Left renal pelvis (tissue), 4 donors: ENCODE measurements at places on chromosomes 5 and 9.

DNA sequence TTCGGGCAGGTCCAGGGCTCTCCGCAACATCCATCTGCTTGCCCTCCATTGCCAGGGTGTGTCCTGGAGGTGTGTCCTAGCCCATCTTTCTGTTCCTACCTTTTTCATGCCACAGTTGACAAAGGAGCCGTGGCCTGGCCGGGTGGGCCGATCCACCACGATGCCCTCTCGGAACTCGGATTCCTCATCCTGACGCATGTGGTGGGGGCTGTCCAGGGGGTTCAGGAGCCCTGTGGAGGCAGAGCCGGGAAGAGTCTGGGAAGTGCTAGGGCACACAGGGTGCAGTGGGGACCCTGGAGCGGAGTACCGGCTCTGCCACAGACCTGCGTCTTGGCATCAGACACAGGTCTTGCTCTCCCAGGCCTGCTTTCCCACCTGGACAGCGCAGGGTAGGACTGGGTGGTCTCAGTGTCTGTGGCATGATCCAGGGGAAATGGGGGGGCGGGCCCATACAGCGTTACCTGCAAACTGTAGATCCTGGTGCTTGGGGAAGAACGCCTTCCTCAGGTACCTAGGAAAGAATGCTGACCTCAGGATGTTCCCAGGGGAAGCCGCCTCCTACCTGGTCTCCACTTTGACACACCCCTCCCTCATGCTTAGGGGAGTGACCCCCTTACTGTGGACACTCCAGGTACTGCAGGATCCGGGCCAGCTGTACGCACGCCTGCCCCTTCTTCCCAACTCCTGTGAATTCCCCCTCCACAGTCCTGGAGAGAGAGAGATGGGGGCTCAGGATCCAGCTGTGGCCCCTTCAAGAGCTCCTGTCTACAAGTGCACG is 3.5 kb downstream of the SPOUT1 start:
- DNase-seq, result no peak

- no peak for DNase-seq
These were observed 35.5 kb upstream of the GRHPR start for GRCh38 chr9:37386988-37387387.

DNA sequence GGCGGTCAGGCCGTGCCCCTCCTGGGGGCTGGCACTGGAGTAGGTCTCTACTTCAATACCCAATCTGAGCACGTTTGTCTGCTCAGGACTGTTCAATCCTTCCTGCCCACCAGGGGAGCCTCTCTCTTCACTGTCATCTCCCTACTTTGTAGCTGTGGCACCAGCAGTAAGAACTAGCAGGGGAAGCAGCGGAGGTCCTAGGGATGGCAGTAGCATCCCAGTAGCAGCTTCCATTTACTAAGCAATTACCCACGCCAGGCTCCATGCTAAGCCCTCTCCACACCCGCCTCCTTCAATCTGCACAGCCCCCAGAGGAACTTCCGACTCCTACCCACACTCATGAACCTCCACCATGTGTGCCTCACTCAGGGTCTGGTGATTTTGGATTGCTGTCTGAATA is 31.7 kb downstream of the FSTL4 start:
- DNase-seq, result no peak

DNA sequence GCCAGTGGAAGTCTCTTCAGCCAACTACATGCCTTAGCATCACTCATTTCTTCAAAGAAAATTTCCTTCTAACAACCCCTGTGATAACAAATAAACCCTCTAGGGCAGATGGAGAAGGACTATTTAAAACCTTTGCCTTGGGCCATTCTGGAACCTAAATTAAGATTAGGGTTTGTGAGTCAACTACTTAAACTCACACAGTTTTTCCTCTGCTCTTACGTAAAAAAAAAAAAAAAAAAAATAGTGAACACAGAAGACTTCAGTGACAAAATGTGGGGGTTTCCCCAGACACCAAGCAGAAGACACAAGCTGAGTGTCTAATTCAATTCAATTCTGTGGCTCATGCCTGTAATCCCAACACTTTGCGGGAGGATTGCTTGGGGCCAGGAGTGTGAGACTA is 65.8 kb upstream of the ERCC6L2 start:
- DNase-seq, result no peak

DNA sequence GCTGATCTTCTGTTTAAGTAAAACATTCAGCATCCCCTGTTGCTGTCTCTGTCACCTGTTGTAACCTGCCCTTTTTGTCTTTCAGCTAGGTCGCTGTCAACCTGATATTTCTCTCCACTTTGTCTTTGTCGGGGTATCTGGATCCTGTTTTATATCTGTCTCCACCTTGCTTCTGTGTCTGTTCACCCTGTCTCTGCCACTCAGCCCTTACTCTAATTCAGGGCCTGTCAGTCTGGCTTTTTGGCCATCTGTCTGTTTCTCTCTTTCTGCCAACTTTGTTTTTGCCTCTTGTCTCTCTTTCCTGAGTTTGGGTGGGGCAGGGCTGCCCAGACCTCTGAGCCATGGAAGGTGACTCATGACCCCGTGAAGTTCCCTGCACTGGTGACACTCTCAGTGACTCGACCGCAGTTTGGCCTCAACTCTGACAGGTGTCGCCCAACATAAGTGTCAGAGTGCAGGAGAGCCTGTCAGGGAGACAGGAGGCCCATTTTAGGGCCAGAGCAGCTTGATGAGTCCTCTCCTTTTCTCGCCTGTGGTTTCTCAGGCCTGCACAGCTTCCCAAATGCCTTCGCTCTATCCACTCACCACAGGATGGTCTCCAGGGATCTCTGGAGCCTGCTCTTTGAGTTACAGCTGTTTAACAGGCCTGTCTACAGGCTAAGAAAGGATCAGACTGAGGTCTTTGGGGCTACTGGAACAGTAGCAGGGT is 868 bp downstream of the ZBTB43 start:
- no peak for DNase-seq

DNA sequence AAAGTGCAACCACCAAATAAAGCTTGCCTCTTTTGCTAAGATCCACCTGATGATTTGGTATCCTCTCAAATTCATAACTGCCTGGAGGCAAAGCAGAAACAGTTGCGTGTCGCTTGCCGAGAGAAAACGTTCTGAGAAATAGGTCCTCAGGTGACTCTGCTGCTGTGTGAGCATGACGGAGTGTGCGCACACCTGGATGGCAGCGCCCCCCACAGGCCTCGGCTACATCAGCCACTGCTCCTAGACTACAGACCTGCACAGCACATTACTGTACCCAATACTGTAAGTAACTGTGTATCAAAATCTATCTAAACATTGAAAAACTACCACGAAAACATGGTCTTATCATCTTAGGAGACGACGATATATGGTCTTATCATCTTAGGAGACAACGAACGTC is 87.4 kb downstream of the CAMSAP1 start:
- DNase-seq, result no peak

DNA sequence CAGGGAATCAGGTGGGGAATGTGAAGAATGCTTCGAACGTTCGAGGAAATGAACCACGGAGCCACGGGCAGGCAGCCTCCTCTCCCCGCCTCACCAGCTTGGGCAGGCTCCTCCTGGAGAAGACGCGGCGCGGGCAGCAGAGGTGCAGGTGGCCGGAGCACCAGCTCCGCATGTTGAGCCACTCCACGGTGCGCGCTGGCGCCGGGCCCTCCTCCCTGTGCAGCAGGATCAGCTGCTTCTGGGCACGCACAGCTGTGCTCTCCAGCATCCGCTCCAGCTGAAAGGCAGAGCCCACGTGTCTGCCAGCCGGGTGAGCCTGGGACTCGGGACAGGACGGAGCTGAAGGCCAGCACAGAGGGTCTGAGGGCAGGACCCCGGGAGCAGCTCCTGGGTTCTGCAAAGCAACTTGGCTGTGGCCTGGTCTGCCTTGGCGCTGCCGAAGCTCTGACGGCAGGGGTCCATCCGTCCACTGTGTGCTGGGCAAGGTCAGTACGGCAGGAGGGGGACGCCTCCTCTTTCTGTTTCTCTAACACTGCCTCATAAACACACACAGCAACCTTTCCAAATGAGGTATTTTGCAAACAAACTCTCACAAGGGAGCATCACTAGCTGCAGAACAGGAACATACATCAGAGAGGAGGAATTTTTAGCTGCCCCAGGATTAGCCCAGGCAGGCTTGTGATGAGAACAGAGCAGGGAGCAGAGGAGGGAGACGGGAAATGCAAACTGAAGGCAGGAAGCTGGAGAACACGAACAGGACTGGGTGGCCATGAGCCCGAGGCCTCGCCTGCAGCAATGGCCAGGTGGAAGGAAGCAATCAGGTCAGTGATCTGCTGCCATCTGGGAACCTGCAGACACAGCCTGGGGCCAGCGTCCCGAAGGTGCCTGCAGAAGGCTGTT is 20.1 kb upstream of the NSMF start:
- no peak for DNase-seq

GRCh38 chr5:135493406-135494180 is 41.4 kb upstream of the TIFAB start:
- no peak for DNase-seq

DNA sequence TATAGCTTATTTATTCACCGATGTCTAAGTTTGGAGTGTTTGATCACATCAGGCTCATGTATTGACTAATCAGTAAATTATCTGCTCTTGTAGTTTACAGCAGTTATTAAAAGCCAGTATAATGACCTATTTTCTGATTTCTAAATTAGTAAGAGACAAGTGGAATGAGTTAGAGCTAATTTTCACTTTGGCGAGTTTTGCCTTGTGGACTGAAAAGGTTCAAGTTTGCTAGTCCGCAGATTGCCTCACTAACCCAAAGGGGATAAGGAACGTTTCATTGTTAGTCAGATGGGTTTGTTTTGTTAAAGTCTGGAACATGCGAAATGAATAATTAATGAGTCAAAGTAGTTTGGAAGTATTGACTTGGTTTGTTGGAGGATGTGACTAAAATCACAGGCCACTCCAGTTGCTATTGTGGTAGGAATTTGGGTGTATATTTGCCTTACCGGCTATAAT is 40.1 kb downstream of the SMARCA2 start:
- DNase-seq, result no peak

DNA sequence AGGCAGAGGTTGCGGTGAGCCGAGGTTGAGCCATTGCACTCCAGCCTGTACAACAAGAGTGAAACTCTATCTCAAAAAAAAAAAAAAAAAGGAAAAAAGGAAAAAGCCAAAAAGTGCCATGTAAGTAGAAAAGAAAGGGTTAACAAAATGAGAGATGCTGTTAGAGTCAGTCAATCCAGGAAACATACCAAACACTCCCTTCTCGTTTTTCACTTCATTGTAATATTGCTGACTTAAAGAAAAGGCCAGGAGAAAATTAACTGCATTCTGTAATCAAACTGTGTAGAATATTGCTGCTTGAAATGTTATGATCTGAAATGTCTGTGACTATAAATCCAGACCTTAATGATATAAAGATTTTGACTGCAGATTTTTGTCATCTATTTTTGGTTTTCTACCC is 379.1 kb downstream of the ENC1 start:
- no peak for DNase-seq

- DNase-seq, result no peak
These were observed 262.5 kb downstream of the NPR3 start for GRCh38 chr5:32973646-32974045.

GRCh38 chr5:140220698-140221064 is 45.7 kb downstream of the CYSTM1 start:
- no peak for DNase-seq

DNA sequence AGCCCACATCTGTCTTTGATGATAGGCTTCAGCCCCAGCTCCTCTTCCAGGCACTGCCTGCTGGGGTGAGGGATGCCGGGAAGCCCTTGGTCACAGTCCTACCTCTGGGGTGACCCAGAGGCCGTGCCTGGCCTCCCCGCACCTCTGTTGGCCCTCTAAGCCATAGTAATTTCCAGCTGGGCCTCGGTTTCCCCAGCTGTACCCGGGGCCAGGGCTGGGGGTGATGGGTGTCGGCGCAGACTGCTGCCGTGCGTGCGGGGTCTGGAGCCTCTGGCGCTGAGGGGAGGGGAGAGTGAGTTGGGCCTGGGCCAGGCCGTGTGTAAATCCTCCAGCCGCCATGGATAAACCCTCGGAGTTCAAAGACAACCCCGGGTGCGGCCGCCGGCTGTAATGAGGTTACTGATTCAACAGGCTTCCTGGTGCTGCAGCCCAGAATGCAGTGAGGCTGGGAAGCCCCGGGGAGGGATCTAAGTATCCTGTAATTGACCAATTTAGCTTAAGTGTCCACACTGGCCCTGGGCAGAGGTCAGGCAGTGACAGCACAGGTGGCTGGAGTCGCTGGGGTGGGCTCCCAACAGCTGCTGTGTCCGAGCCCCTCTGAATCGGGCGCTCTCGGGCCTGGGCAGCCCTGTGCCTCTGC is 7.1 kb downstream of the RXRA start:
- no peak for DNase-seq

GRCh38 chr5:32453916-32454315 is 9.4 kb upstream of the ZFR start:
- DNase-seq, result no peak

DNA sequence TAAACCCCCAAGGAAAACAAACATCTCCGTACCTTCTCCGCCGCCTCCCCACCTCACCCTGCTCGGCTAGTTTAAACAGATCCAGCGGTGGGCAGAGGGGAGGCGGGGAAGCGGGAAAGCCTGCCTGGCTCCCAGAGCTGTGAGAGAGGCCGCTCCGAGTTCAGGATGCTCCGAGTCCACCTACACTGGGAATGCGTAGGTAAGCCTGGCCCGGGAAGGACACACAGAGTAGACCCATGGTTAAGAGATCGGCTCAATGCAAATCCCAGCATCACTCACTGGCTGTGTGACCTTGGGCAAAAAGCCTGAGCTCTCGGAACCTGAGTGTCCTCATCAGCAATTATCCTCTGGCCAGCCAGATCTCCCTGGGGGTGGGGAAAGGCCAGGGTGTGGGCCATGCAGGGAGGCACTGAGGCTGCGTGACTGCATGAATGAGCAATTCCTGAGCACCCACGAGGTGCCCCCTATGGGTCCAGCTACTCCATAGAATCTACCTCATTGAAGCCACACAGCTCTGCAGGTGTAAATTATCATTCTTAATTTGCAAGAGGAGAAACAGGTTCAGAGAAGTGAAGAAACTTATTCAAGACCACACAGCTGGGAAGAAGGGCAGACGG is 30.5 kb upstream of the LMX1B start:
- no peak for DNase-seq

DNA sequence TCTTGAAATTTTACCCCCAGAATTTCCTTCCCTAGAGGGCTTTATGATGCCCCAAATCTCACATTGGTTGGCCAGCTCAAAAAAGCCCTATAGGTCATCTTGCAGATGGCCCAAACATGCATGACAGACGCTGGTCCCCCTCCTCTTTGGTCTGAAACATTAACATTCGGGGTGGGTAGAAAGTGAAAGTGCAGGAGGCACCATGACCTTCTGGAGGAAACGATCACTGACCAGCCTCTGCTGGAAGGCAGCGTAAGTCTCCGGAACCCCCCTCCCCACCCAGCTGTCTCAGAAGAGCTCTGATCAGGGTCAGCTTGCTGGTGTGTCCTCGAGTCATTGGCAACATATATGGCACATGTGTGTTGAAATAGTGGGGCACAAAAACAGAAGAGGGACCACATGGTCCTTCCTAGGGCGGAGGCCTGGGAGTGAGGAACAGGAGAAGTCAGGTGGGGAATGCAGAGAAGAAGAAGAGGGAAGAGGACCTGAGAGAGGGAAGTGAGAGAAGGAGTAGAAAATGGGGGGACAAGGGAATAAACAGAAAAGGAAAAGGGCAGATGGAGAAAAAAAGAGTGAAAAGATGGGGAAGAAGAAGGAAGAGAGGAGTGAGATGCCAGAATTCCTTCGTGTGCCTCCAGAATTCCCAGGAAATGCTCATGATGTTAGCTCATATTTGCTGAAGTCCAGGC is 46.2 kb downstream of the IL31RA start:
- no peak for DNase-seq
